ENCODE measurements at places on chromosomes 1 and 21.
A peak's percentile ranks its signal among the peaks of the same experiment; 100 is the strongest.

DNA sequence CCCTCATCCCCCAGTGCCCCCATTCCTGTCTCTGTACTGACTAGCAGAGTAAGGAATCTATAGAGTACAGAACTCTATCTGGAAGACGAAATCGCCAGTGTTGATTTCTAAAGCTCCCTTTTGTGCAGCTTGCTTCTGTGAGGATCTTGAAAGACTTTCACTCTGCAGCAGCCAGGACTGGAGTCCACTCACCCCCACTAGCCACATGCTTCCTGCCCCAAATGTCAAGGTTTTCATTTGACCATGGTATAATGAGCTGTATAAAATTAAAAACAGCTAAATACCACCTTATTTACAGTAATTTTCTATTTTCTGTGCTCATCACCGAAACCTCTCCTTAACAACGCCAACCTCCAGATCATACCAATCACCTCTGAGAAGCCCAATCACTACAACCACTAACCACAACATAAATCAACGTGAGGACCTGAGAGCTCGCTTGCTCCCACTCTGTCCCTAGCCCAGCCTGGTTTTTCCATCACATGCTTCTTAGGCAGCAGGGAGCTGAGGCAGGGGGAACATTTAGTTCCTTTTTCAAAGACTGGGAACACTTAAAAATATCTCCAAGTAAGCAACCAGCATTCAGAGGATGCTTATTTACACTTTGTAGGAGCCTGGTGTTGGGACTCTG lies 56.1 kb upstream of the IRF2BP2 start:
- DNase-seq: no peak

GRCh38 chr21:17201741-17202260 lies 311.0 kb upstream of the CXADR start:
- DNase-seq: no peak

DNA sequence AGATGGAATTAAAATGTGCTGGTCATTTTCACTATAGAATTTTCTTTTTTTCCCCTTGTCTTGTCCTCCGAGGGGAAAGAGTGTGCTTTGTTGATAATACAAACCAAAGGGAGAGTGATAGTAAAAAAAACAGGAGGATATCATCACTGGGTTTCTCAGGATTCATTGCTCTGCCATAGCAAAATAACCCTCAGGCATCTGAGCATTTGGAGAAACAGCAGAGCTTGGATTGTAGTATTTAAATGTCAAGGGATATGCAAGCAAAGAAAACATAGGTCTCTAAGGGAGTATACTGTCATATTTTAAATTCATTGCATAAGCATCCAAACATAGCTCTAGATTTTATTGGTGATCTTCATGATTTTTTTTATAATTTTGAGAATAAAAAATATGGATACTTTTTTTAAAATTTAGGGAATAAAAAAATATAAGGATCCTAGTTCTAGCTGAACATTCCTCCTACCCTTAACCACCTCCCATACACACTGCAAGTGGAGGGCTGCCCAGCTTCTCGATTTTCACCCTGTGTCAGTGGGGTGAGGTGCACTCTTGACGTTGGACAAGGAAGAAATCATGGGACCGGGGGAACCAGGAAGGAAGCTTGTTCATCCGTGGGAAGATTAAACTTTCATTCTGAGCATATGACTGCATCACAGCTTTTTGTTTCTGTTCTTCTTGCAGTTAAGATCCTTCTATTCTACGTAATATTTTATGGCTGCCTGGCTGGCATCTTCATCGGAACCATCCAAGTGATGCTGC lies 4.4 kb downstream of the ATP1B1 start:
- no peak for DNase-seq

- DNase-seq: no peak
Measured at GRCh38 chr1:172622541-172622940, 36.4 kb upstream of the FASLG start.

DNA sequence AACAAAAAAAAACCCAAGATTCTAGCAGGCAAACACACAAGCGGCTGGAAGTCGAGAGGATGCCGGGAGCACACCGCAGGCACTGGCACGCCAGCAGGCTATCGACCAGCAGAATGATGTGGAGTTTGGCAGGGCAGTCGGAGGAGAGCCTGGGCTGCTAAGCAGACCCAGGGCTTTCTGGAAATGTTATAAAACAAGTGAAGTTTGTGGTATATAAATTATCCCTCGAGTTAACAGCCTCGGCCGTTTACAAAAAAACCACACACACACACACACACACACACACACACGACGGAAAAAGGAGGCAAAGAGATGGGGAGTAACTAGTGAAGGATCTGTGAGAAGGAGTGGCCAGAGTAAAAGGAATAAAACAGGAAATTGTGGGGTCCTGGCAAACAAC lies 87.2 kb upstream of the IVNS1ABP start:
- no peak for DNase-seq

DNA sequence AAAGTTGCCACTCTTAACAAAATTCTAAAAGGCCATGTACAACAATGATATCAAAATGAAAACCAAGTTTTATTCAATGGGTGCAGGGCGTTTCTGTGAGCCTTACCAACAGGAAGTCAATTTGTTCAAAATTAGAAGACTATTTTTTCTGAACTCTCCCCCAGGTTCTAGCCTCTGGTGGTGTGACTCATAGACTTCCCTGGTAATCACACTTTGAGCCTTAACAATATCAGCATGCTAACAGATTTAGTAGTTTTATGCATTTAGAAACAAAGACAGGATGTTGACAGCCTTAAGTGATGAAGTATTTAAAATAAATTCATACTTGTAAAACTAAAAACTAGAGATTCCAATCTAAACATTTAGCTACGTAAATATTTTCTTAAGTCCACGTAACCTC lies 88.4 kb downstream of the LRRC8C start:
- DNase-seq: no peak

GRCh38 chr1:242788771-242789170 lies 264.3 kb upstream of the PLD5 start:
- DNase-seq: no peak

- no peak for DNase-seq
Measured at GRCh38 chr1:205748403-205749233, 1.4 kb downstream of the NUCKS1 start.

DNA sequence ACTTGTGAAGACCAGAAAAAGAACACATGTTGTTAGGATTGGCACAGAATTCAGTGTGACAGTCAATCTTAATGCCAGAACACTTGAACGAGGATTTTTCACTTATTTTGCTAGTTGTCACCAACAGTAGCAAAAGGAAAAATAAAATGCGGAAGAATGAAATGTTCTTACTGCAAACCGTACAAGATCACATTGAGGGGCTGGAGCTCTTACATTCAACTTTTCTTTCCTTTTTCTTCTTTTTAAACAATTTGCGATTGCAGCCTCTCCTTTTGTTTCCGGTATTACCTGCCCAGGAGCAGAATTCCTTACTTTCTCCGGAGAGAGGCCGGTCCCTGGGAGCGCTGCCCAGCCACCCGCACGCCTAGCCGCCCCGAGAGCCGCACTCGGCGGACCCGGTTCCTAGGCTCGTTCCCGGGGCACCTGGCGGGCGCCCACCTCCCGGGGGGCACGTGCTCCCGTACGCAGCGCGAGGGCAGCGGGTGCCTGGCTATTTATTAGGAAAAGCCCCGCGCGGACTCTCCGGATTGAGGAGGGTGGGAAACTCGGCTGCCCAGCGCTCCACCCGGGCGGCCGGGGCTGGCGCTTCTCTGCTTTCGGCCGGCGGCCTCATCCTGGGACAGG lies 1.2 kb upstream of the CAMTA1 start:
- DNase-seq: no peak

DNA sequence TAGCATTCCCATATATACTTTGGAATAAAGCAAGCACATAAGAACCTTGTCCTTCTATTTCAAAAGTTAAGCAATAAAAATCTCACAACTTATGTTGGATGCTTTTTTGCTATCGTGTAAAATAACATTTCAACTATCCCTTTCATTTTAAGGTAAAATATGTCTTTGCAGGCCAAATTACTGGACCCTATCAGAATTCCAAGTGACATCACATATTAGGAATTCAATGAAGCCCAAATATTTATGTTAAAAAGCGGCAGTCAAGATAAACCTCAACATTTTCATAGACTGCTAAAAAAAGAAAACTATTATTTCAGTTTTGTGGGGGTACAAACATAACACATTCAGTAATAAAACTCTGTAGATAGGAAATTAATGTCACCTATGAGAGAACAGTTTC lies 252.0 kb downstream of the KCTD3 start:
- DNase-seq: no peak

DNA sequence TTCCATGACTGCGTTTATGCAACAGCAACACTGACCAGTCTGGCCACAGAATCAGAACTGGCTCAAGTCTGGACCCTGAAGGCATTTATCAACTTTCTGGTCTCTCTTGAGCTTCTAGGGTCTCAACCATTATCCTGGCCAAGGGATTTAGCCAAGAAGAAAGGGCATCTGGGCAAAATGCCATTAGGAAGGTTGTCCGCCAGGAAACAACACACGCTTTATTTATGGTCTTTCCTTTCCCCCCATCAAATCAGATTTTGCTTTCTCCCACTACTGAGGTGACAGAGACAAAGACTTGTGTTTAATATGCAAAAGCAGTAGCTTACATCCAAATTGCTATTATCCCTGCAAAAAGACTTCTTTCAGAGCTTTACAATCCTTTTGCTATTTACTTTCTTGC lies 81.6 kb upstream of the PPP2R5A start:
- DNase-seq: no peak

- DNase-seq: no peak
Measured at GRCh38 chr1:184258525-184258924, 128.3 kb upstream of the C1orf21 start.

- no peak for DNase-seq
Measured at GRCh38 chr1:54583307-54583686, 35.3 kb downstream of the ACOT11 start.

DNA sequence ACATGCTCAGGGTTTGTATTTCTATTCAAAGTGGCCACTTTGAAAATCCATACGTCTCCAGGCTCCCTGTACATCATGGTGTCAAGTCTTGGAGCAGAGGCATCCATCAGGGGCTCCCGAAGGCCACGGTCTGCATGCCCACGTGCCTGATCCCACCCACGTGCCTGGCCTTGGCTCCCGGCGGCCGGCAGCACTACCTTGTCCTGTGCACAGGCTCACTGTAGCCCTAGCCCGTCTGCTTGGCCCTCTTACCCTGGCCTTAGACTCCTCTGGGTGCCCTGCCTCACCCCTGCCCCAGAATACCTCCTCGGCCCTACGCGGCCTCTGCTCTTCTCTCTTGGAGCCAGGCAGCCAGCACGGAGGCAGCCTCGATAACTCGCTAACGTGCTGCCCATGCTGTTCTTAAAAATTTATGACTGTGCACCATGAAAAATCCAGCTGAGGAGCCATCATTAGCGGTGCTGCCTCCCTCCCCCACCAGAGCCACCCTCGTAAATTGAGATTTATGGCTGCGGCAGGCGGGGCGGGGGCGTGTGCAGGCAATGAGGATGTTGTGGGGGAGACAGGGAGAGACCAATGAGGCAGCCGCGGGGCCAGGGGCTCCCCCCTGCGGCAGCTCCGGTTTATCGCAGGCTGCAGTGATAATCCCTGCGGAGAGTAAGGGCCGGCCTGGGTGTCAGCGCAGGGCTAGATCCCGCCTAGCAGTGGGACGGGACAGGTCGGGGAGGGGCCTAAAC lies 24.6 kb downstream of the DMAP1 start:
- peak; percentile 74 for DNase-seq

DNA sequence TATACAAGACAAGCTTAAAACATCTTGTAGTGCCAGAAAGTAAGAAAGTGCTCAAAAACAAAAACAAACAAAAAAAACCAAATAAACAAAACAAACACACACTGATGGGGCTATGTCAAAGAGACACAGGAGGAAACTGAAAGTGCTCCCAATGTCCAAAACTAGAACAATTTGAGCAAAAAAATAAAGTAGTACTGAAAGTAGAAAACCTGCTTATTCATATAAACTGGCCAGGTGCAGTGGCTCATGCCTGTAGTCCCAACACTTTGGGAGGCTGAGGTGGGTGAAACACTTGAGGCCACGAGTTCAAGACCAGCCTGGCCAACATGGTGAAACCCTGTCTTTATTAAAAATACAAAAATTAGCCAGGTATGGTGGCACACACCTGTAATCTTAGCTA lies 129.9 kb downstream of the GLUL start:
- DNase-seq: no peak

- no peak for DNase-seq
Measured at GRCh38 chr1:234477386-234478151, 1.4 kb downstream of the TARBP1 start.

DNA sequence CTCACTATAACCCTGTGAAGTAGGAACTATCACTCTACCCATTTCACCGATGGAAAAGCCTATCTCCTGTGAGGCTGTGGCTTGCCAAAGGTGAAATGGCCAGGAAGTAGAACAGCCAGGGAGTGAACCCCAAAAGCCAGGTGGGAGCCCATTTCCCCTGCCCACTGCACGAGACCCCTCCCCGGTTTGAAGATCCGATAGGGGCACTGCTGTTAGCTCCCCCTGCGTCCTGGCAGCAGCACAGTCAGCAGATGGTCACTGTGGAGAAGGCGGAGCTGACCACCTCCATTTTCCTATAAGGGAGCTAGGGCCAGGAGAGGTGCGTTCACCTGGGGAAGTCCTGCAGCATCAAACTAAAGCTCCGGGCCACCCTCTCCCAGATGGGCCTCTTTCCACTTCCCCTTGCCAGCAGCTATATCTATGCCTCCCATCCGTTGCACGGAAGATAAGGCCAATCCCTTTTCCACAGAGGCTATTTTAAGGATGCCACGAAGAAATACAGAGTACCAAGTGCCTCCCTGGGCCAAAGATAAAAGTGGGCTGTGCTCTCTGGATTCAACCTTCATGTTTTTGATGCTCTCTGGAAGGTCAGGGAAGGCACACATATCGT lies 7.8 kb downstream of the ERG start:
- DNase-seq: no peak

- DNase-seq: no peak
Measured at GRCh38 chr1:117124661-117125060, 3.1 kb upstream of the TRIM45 start.

GRCh38 chr1:22163564-22163963 lies 20.7 kb upstream of the WNT4 start:
- no peak for DNase-seq

GRCh38 chr1:153238527-153238926 lies 21.0 kb upstream of the LORICRIN start:
- no peak for DNase-seq

DNA sequence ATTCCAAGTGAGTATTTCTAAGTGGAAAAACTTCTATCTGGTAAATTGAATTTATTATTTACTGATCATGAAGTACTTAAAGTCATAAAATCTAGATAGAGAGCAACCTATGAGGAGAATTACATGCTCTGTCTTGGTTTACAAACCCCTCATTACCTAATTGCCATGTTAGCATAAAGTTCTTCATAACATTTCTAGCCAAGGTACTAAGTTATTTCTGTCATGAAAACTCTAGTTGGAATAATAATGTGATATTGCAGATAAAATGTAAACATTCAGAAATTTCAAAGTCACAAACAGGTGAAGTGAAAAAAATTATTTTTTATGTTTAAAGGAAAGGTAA lies 228.6 kb downstream of the TTLL7 start:
- no peak for DNase-seq

DNA sequence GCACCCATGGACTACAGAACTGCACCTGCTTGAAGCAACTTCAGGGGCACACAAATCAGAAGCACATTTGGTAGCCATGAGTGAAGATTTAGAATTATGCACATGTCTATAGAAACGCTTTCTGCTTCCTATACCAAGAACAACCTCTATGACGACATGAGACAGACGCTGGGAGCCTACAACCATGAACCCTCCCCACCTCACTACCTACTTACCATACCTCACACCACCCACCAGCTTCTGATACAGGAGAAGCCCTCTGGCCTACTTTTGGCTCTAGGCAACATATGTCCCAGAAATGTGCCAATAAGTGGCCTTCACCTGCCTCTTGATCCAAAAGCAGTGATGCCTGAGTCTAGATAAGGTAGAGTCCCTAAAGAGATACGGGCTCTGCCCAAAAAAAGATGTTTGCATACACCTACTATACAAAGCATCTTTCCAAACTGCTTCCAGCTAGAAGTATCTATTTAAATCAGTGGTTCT lies 58.5 kb downstream of the SLC45A1 start:
- DNase-seq: no peak
